RWPE1 (cell line): ENCODE measurements at places on chromosomes 7 and 10.

- no peak for DNase-seq
Measured at GRCh38 chr10:13414855-13415254, 66.8 kb upstream of the SEPHS1 start.

- no peak for DNase-seq
Measured at GRCh38 chr10:5361966-5362365, 2.8 kb upstream of the UCN3 start.

- DNase-seq, result no peak
Measured at GRCh38 chr7:155059703-155060102, 10.4 kb upstream of the HTR5A start.

- peak; percentile 69 for DNase-seq
Measured at GRCh38 chr7:5704534-5704922, 76.9 kb downstream of the RNF216 start.

GRCh38 chr7:139820089-139820488 is 9.0 kb upstream of the TBXAS1 start:
- DNase-seq, result peak; percentile 11

DNA sequence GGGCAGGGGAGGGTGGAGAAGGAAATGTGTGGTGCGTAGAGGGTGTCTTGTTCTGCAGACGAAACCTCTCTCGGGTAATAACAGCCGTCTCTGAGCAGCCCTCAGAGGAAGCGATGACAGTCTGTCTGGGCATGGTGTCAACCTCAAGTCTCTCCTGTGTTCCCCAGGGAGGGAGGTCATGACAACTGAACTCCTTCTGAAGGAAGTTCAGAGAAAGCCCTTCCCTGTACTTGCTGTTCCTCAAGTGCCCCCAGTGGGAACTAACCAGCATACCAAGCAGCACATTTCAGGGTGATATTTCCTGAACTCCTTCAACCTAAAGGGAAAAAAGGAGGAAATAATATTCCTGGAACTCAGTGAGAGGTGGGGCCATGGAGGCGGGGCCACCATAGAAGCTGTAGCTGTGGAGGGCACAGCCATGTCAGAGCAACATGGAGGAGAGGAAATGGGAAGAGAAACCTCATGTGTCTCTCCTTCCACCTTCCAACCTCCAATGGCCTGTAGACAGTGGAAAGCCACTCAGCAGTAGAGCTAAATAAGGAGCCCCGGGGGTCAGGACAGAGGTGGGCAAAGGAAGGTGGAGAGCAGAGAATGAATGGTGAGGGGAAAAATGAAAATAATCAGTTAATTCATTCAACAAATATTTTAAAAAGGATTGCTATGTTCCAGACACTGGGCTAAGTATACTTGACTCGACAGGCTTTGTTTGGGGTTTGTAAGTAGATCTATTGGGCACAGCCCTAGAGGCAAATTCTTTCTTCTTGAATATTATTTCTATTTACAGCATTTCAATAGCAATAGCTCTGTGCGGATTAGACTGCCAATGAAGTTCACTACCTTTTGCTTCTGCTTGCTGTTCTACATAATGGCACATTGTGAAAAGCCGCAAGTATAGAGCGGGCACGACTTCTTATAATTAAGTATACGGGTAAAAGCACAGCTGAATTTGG is 61.0 kb upstream of the AOAH start:
- peak; percentile 9 for DNase-seq

DNA sequence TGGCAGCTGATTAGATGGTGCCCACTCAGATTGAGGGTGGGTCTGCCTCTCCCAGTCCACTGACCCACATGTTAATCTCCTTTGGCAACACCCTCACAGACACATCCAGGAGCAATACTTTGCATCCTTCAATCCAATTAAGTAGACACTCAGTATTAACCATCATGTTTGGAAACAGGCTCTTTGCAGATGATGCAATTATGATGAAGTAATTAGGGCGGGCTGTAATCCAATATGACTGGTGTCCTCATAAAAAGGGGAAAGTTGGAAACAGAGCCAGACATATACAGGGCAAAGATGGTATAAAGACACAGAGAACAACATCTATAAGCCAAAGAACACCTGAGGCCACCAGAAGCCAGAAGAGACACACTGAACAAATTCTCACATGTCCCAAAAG is 658.6 kb downstream of the CCSER2 start:
- DNase-seq, result no peak

- no peak for DNase-seq
Measured at GRCh38 chr10:127189226-127189625, 7.2 kb downstream of the INSYN2A start.

GRCh38 chr10:125134916-125135770 is 25.2 kb downstream of the CTBP2 start:
- DNase-seq, result no peak

- DNase-seq, result no peak
Measured at GRCh38 chr10:95242581-95243317, 48.1 kb downstream of the PDLIM1 start.

GRCh38 chr10:133565441-133566294 is at the start of gene SYCE1:
TSS of gene SYCE1 (minus strand) at chr10:133565583. CDS start at chr10:133565529, 54 bp downstream.
- no peak for DNase-seq

GRCh38 chr7:139777948-139778841 is at the start of gene HIPK2:
TSS of gene HIPK2 (minus strand) at chr7:139777998. CDS start at chr7:139777623, 375 bp downstream.
- DNase-seq, result peak; percentile 64

DNA sequence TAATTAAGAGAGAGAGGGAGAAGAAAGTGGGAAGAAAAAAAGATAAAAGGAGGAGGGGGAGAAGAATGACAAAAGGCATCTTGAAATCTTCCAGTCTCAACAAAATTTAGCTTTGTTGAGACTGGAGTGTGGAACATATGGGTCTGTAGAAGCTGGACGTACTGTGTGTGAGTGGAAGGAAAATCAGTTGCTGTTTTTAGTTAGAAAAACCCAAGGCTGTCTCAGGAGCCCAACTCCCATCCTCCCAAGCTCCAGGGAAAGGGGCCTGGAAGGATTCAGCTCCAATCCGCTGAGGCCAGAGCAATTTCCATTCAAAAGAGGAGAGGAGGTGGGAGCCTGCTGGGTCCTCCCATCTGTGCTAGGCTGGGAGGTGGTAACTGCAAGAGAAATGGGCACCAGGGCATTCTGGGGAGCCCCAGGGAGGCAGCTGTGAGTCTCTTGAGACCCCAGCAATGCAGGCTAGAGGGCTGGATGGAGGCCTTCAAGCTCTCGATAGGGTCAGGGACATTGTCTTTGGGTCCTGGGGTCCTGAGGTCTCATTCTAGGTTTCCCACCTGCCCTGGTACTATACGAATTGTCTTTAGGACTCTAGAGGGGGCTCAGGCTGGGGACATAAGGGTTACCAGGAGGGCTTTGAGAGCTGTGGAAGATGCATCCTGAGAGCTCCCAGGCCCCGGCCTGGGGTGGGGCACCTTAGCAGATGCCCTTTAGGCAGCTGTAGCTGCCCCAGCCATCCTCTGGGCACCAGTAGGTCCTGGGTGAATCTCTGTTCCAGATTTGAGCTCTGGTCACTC is 21.4 kb downstream of the ADCYAP1R1 start:
- no peak for DNase-seq
